ENCODE measurements at places on chromosomes 4 and X.

DNA sequence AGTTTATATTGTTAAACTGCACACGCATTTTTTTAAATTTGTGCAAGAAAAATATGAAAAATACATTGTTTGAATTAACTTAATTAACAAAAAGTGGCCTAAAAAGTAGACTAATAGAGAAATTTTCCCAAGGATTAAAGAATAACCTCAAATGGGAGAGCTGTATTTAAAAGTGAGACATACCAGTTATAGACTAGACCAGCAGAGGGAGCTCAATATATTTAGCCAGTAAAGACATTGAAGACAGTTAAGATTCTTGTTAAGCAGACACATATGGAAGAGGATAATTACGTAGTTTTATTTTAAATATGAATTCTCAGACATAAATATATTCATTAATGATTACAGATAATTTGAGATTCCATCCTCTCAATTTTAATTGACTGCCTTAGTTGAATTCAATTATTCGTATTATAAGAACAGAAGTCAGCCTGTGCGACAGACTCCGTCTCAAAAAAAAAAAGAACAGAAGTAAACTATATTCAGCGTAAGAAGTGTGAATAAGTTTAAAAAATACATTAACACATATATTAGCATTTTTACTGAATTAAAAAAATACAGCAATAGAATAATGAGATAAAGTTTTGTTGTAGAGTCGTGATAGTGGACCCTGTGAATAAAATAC, 64.8 kb downstream of the GLRA3 start:
- peak; percentile 11 for DNase-seq

GRCh38 chr4:163380703-163381102, 37.0 kb downstream of the NPY5R start:
- DNase-seq: no peak

DNA sequence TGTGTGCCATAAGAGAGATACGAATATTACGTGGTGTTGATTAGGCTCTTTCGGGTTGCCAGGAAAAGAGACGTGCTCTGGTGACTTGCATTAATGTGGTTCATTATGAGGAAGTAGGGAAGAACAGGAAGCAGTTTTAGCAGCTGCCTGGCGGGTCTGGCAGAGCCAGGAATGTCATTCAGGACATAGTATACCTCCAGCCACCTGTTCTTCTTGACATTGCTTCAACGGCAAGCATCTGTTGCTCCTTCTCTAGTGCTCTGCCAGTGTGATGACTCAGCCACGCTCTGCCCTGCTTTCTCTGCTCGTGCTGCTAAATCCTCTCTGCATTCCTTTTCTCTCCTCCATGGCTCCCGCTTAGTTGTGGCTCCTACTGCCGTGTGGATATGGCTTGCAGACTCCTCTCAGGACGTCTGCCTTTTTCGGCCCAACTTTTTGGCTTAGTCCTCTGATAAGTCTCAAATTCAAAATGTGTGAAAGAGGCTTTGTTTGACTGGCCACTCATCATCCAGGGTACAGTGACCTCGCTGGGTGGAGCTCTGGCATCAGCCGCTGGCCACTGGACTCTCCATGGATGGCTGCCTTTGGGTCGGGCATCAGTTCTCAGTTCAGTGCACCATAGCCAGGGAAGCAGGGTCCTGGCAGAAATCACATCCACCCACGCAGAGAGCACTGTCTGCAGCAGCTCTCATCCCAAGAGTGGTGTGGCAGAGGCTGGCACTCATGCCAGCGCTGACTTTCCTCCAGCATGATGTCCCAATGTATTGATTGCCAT, 89.3 kb upstream of the KLF3 start:
- DNase-seq: no peak

- DNase-seq: no peak
These were observed 35.4 kb upstream of the PGRMC2 start for GRCh38 chr4:128322986-128323385.

DNA sequence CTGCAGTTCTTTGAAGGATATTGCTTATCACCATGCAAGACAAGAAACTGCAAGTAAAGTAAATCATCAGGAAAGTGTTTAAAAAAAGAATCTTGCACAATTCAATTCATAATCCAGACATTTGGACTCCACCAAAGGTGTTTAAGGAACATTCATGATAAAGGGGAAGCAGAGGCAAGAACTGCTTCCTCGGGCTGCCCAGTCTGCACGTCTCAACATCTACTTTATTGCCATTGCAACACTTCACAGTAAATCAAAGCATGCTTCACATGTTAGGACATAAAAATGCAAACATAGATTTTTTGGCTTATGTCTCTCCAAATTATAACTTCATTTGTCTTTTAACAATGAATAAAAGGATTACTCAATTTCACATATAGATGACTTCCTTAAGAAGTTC, 42.5 kb downstream of the MID1 start:
- DNase-seq: no peak

- no peak for DNase-seq
These were observed 46.3 kb upstream of the BCLAF3 start for GRCh38 chrX:20037186-20037585.

- no peak for DNase-seq
These were observed 9.7 kb upstream of the SYP start for GRCh38 chrX:49209434-49210251.

DNA sequence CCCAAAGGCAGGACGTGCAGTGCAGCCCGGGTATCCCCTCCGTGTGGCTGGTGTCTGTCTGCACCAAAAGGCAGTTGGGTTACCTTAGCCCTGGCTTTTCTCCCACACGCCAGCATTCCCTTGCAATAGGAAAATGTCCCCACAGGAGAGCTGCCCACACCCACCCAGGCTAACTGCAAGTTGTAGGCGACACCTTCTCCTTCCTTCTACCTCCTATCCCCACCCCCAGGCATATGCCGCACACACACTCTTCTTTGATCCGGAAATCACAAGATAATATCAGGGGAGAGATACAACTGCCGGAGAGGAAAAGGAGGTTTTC, 444 bp upstream of the APBB2 start:
- no peak for DNase-seq

- no peak for DNase-seq
These were observed 8.7 kb downstream of the FHDC1 start for GRCh38 chr4:152944666-152945320.

GRCh38 chr4:185536411-185536709, 1.1 kb upstream of the PDLIM3 start:
- DNase-seq: no peak

DNA sequence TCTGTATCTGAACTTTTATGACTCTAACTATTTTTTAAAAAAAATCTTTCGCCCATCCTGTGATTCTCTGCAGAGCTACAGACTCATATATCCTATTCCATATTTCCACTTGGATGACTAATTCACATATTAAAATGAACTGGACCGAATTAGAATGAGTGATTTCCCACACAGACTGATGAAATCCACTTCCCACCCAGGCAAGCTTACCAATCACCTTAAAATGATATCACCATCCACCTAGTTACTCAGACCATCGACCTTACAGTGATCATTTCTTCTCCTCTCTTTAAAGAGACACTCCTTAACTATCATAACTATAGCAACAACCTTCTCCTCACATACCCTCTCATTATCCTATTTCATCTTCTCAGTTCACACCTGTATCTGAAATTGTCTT, 34.1 kb upstream of the GUCY1B1 start:
- no peak for DNase-seq

- DNase-seq: no peak
These were observed 169.4 kb downstream of the MAD2L1 start for GRCh38 chr4:119897260-119897659.

GRCh38 chr4:5760936-5761480, 50.0 kb downstream of the EVC start:
- no peak for DNase-seq

DNA sequence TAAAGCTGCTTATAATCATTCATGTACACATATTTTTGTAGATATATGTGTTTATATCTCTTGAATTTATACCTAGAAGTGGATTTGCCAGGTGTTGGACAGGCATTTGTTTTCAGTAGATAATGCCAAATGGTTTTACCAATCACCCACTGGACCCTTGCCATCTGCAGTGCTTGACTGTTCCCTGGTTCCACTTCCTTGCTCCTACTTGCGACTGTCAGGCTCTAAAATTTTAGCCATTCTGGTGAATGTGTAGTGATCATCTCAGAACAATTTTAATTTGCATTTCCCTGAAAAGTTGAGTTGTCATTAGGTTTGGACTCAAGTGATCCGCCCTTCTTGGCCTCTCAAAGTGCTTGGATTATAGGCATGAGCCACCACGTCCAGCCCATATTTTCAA, 122.4 kb upstream of the SLC34A2 start:
- no peak for DNase-seq

- DNase-seq: no peak
These were observed 17.5 kb upstream of the SH3KBP1 start for GRCh38 chrX:19904778-19905367.

- DNase-seq: peak; percentile 30
These were observed 13.6 kb upstream of the ABLIM2 start for GRCh38 chr4:8171984-8172924.
